WTC11 (cell line): ENCODE measurements at places on chromosomes 6 and 20. TPM values are rescaled to one million over a fixed set of nuclear protein-coding genes. Genes with fewer than 3 reads are reported as not detected.

The CLPSL1 gene
- 0.34 to 0.55 TPM (median 0.42 TPM) in 3 replicates for total RNA-seq

The MAP7 gene
- 56.6 to 60.5 TPM (median 59.1 TPM) in 3 replicates for total RNA-seq

The EYS gene
- 0.18 TPM in 1 of 3 replicates, not detected in the others for total RNA-seq

GRCh38 chr6:105174512-105174911, 5.3 kb downstream of the POPDC3 start:
- no peak overlapping the region for H3K27ac ChIP-seq
- no peak overlapping the region for H3K4me3 ChIP-seq
- no peaks in the 10 kb centered on the region for H3K36me3 ChIP-seq
- DNase-seq: no peak
- peaks cover 22% of the 10 kb centered on the region for H3K27me3 ChIP-seq
- H3K4me1 ChIP-seq: peaks cover 10% of the 10 kb centered on the region; the same call in 1 of the 2 replicates

The GRM1 gene
- total RNA-seq: 0.37 to 0.46 TPM (median 0.41 TPM) in 3 replicates
